Stimulated activated CD4-positive, alpha-beta T cell treated with anti-CD3 and anti-CD28 coated beads, Interleukin-2, amount 100 ng/mL, for 48 hours (primary cell): ENCODE measurements at places on chromosomes 16 and 17.
A peak's percentile ranks its signal among the peaks of the same experiment; 100 is the strongest.

DNA sequence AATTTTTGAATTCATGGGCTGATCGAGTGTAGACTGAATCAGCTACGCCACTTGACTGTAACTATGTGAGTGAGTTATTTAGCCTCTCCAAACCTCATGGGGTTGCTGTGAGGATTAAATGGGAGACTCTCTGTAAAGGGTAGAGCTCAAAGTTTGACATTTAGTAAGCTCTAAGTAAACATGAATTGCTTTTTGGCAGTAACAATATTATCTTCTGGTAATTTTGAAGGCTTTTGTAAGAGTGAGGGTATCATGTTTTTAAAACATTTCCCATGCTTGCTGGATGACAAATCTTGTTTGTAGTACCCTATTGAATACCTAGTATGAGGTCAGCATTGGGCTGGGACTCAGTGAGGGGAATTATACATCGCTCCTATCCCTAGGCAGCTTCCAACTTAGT lies 35.3 kb downstream of the MRTFB start:
- DNase-seq = no peak

GRCh38 chr17:80220054-80220735 lies at the start of the genes SGSH and SLC26A11:
Gene SGSH, minus strand, starts transcription at chr17:80220333. Its CDS starts 20 bp downstream, at chr17:80220313.
Gene SLC26A11, plus strand, starts transcription at chr17:80220427. Its CDS starts 1,134 bp downstream, at chr17:80221561.
- peak; percentile 69 for DNase-seq

DNA sequence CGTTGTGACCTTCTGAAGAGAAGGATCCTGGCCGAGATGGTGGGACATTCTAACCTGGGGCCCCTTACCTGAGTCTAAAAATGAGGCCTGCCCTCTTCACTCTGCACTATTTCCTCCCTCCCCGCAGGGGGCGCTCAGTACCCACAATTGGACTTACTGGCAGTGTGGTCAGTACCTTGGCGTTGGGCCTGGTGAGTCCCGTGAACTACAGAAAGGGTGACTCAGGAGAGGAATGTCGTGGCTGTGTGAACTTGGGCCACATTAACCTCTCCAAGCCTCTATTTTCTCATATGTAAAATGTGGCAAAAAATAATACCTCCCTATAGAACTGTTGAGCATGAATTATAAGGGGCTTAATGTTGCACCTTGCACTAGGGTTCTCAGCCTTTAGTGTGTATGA lies 3.9 kb downstream of the RSAD1 start:
- DNase-seq = peak; percentile 77

- DNase-seq = no peak
Measured at GRCh38 chr17:51014129-51014528, 106.5 kb downstream of the SPAG9 start.

DNA sequence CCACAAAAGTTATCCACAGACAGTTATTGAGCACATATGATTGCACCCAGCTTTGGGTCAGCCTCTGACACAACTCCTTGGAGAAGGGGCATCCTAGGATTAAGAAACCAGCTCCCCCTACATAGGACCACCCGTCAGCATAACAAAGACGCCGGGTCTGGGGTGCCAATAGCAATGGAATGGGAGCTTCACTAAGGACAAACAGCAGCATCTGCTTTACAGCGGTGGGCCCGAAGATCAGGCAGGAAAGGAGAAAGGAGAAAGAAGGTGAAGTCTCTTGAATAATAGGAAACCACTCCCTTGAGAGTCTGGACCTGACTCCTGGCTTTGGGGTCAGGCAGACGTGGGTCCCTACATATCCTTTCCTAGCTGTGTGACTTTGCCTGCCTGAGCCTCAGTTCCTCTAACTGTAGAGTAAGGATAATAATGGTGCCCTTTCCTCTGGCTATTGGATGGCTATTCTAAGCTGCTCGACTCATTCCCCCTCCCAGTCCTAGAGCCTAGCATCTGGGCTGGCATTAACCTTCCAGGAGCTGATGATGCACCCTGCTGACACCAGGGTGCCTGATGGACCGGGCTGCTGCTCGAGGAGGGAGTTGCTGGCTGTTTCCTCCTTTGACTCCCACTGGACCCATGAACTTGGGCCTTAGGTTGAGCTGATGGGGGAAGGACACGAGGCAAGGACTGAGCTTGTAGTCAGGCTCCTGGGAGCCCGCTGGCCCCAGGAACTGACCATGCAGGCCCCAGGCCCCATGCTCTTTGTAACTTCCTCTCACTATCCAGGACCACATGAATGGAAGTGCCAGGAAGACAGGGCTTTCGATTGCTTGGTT lies 94.2 kb downstream of the C16orf78 start:
- no peak for DNase-seq

DNA sequence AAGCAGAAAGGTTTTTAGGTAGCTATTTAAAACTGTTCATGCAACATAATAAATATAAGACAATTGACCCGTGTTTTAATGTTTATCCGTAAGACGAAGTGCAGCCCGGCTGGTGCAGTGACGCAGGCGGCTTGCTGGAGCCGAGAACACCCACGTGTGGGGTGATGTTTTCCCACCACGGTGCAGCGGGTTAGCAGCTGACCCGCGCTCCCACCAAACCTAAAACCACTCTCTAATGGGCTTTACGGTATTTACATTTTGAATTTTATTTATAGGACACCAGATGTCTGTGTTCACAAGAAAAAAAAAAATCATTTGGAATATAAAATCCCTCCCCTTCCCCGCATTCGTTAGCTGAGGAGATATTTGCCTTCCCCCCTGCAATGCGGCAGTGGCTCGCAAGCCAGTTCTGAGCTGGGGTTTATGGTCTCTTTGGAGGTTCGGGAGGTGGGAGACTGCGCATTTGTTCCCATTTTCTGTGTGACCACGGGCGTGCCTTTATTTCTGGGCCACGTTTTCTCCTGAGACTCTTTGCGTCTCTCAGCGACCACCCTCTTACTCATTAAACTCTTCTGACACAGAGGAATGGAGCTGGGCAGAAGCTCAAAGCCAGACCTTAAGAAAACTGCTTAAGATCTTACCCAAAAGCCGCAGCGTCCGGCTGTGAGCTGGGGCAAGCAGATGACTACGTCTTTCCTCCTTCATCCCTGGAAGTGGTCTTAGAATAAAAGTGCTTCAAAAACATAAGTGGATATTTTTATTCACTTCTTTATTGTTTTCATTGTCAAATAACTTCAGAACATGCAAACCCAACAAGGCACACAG lies 301.1 kb downstream of the IRF8 start:
- no peak for DNase-seq

GRCh38 chr16:85291302-85292148 lies 179.3 kb upstream of the CIBAR2 start:
- no peak for DNase-seq

- no peak for DNase-seq
Measured at GRCh38 chr17:17877529-17878358, 41.0 kb upstream of the SREBF1 start.

DNA sequence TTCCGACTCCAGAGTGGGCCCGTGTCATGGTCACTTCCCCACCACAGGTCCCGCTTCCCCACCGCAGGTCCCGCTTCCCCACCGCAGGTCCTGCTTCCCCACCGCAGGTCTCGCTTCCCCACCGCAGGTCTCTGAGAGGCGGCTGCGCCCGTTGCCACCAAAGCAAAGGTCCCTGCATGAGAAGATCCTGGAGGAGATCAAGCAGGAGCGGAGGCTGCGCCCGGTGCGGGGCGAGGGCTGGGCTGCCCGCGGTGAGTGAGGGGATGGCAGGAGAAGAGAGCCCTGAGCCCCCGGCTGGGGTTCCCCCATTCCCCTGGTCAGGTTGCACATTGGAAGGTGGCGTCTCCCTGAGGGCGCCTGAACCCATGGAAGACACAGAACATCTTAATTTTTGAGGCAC lies 17.4 kb upstream of the TCF25 start:
- DNase-seq = no peak

DNA sequence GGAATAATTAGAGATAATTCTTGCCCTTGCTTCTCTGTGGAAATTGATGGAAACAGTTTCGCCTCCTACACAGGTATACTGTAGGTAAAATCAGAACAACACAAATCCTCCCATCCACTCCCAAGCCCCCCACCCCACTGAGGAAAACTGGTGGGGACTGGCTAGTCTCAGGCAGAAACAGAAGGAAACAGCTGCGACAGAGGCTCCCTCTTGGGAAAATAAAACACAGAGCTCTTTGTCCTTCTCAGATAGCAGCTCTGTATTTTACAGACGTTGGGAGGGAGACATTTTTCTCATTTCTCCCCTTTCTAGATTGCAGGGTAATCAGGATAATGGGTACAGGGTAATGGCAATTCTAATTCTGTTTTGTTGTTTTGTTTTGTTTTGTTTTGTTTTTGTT lies 1.1 kb downstream of the SLFN13 start:
- DNase-seq = no peak

DNA sequence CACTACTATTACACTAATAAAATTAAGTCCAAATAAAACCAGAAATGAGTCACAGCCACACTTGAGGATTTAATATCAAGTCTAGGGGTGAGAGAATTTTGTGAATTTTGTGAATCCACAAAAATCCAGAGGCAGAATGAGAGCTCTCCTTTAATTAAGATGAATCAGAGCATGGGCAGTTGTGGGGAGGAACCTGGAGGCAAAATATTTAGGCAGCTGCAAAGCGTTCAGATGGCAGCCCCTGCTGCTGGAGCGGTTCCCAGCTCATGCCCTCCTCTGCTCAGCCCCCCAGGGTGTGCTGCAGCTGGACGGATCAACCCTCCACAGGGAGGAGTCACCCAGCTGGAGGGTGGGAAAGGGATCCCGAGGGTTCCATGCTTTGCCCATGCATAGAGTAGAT lies 43.4 kb upstream of the IRX6 start:
- DNase-seq = no peak

DNA sequence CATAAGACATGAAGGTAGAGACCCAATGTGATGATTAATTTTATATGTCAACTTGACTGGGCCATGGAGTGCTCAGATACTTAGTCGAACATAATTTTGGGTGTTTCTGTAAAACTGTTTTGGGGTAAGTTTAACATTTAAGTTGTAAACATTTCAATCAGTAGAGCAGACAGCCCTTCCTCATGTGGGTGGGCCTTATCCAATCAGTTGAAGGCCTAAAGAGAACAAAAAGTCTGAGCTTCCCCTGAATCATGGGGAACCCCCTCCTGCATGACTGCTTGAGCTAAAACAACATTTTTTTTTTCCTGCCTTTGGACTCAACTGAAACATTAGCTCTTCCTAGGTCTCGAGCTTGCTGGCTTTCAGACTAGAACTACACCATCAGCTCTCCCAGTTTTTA lies 327.3 kb upstream of the SOX9 start:
- no peak for DNase-seq

DNA sequence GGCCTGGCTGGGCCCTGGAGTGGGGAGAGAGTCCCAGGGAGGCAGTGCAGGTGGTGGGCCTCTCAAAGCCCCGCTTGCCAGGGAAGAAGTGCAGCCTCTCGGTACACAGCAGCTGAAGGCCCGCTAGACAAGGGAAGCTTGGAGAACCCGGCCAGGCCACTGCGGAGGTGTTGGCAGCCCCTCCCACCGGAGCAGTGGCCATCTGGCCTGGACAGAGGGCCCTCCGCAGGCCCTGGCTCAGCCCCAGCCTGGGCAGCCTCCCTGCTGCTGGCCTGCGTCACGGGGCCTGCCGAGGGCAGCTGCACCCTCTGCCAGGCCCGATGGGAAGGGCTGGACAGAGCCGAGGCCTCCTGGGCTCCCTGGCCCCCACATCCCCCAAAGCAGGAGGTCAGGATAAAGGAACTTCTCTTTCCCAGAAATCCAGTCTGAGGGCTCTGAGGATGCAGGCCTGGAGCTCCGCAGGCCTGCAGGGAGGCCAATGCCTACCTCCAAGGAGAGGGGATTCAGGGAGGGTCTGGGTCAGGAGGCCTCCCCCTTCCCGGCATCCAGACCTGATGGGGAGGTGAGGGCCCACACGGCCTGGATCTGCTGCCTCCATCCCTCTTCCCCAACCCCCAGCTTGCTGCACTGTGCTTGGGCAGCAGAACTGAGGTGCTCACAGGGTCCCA lies 4.3 kb downstream of the SPPL2C start:
- no peak for DNase-seq

- no peak for DNase-seq
Measured at GRCh38 chr17:75155191-75155601, 884 bp upstream of the JPT1 start.

DNA sequence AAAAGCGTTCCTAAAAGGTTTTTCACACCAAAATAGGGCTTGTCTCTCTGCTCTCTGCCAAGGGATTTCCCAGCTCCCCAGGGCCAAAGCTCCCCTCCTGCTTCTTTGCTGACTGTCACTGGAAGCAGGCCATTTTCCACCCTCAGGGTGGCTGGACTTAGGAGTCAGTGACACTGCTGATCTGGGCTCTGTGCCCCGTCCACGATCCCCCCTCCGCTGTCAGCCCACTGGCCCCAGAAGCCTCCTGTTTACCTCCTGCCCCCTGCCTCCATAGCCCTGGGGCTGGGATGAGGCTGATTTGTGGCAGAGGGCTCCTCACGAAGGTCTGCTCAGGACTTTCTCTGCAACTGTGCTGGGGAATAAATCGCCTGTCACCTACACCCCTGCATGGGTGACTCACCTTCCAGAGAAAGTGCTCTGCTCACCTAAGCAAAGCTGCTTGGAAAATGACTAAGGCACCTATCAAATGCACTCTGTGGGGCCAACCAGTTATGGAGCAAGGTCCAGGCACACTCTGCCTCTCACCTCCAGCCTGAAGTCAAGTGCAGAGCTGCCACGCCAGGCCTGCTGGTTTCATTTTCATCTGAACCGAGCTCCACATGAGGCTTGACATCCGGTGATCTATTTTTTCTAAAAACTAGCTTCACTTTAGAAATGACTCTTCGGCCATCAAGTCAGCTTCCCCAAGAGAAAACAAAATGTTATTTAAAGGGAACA lies 4.9 kb downstream of the MAP3K14 start:
- DNase-seq = peak; percentile 75

DNA sequence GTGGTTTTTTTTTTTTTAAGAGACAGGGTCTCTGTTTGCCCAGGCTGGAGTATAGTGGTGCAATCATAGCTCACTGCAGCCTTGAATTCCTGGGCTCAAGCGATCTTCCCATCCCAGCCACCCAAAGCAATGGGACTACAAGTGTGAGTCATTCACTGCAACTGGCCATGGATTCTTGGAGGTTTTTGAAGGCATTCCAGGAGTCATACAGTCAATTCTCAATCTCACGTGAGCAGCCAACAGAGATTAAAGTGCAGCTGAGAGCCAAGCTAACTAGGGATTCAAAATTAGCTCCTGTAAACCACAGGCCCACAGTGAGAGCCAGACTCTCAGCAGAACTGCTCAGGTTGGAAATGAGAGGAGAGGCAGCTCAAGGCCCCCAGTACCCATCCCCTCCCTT lies 30.2 kb downstream of the XPO6 start:
- no peak for DNase-seq

- no peak for DNase-seq
Measured at GRCh38 chr17:50638966-50639713, 4.5 kb downstream of the ABCC3 start.

- DNase-seq = peak; percentile 36
Measured at GRCh38 chr16:67150047-67150832, 558 bp downstream of the B3GNT9 start.

- no peak for DNase-seq
Measured at GRCh38 chr17:40956401-40957254, 10.1 kb downstream of the KRT39 start.
